Central memory CD4-positive, alpha-beta T cell (primary cell): ENCODE measurements at places on chromosomes 1 and 21.

- DNase-seq = no peak
Measured at GRCh38 chr1:242059976-242060375, 61.1 kb upstream of the MAP1LC3C start.

GRCh38 chr1:236168716-236169429, 26.5 kb downstream of the GPR137B start:
- no peak for DNase-seq

- no peak for DNase-seq
Measured at GRCh38 chr1:87024936-87025540, 110.6 kb downstream of the HS2ST1 start.

DNA sequence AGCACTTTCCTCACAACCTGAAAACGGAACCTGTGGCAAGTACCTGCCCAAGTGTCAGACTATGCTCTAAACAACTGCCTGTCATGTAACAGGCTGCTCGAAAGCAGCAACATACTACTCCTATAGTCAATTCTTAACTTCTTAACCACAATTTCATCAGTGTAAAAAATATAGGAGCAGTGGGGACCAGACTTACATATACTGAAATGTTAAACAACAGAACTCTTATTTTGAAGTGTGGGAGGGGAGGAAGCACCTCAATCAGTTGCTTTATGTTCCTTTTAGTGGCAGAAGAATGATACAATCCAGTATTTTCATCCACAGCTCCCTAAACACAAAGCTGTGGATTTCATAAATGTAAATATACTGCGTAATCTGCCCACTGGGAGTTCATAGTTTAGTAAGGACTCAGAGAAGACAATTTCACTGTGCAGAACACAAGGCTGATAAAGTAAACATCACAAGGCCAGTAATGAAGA, 44.2 kb downstream of the WLS start:
- no peak for DNase-seq

- DNase-seq = no peak
Measured at GRCh38 chr1:200891774-200892157, 2.9 kb upstream of the INAVA start.

DNA sequence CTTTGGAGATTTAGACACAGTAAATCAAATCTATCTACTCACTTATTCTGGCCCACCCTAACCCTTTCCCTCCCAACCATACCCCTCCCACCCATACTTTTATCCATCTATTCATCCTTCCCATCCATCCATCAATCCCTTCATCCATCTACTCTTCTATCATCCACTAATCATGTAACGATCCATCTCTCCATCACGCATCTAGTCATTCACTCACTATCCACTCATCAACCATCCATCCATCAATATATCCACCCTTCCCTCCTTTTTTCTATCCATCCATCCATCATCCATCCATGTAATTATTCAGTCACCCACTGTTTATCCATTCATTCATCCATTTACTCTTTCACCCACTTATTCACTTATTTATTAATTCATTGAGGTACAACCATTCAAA, 74.0 kb downstream of the FOXD2 start:
- DNase-seq = no peak

- DNase-seq = no peak
Measured at GRCh38 chr1:230808281-230808872, 59.9 kb downstream of the C1orf198 start.

- no peak for DNase-seq
Measured at GRCh38 chr1:162137179-162137960, 67.9 kb downstream of the NOS1AP start.

GRCh38 chr1:94790246-94790645, 29.9 kb upstream of the SLC44A3 start:
- DNase-seq = no peak

DNA sequence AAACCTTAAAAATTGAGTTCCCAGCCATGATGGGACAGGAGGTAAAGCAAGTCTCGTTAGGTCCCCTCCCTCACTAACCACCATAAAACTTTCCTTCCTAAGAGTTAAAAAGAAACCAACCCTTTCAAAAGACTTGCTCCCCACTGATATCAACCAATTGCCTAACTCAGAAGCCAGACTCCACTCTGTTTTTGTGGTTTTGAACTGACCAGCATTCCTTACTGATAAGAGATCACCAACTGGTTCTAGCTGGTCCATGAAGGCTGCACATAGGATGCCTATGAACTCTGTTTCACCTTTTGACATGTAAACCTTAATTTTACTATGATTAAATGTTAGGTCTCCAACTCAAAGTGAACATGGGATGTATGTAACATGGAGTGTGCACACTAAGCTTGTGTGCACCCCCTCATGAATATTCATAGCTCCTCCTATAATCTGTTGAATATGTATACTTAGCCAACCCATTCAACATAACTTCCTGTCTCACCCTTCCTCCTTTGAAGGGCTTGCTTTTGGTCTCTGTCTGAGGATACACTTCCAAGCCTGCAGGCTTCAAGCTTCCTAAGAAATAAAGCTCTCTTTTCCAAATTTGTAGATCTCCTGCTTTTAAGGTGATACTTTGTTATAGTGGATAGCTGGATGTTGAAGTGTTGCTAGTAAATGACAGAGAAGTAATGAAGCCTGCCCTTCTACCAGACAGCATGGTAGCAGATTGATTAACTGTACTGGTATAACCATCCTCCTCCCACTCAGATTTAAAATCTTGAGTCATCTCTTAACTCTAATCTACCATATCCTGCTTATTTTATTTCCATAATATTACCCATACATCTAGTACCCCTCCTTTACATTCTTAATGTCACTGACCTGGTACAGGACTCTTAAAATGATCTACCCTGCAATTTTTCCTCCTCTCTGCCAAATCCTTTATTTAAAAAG, 95.6 kb downstream of the ZNF644 start:
- DNase-seq = no peak

DNA sequence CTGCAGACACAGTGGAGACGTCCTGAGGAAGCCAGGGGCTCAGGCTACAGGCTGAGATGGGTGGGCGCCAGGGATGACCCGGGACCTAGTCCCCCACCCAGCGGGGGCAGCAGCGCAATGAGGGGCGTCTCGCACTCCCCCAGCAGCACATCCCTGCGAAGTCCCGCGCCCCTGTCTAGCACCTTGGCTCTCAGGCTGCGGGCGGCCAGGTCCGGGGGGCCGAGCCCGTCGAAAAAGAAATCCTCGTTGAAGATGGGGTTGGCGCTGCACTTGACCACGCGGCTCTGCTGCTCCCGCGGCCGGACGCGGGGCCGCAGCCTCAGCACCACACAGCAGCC, 1.8 kb downstream of the C2CD4D start:
- no peak for DNase-seq

GRCh38 chr1:112878321-112878720, 77.7 kb downstream of the SLC16A1 start:
- DNase-seq = no peak

GRCh38 chr1:101497881-101498559, 261.2 kb downstream of the S1PR1 start:
- no peak for DNase-seq

DNA sequence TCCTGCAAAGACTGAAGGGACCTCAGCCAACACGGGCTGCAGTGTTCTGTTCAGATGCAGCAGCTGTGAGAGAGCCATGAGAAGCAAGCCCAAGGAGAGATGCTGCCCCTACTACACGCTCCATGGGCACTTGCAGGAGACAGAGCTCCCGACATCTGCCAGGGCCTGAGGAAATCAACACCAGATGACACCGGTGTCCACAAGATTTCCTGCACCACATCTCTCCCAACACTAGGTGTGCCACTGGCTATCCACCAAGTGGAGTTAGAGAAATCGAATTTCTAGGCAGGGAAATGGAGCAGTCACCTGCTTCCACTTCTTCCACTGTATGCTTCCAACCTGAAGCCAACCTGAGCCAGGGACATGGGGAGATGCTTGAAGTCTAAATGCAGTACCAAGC, 445.3 kb downstream of the RWDD3 start:
- no peak for DNase-seq
